ENCODE measurements at places on chromosomes 16 and 17.

DNA sequence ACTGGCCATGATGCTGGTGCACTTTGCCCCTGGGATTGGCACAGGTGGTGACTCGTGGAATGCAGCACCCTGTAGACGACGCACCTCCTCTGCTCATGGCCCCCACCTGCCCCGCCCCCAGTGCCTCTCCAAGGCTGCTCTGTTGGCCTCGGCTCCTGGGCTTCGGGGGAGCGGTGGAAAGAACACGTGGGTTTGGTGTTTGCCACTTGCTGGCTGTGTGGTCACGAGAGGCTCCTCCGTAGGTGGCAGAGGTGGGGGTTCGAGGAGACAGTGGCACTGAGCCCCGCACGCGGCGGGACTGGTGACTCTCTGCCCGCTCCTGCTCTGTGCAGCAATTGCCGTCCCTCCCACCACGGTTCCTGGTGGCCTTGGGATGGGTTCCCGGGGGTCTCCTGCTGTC lies 82.8 kb upstream of the ZNF750 start:
- DNase-seq, result peak; percentile 28

DNA sequence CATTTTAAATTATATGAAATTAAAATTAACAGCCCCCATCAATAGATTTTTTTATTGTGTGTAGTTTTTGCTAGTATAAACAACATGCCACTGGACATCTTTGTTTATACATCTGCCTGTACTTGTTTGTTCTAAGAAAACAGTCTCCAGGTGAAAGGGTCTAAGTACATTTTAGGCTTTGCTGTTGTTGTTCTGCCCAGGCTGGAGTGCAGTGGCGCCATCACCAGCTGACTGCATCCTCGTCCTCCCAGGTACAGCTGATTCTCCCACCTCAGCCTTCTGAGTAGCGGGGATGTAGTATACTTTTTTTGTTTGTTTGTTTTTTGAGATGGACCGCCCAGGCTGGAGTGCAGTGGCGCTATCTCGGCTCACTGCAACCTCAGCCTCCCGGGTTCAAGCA lies 25.5 kb downstream of the C17orf58 start:
- DNase-seq, result no peak

GRCh38 chr17:74744714-74745547 lies 3.5 kb upstream of the NHERF1 start:
- DNase-seq, result peak; percentile 94

DNA sequence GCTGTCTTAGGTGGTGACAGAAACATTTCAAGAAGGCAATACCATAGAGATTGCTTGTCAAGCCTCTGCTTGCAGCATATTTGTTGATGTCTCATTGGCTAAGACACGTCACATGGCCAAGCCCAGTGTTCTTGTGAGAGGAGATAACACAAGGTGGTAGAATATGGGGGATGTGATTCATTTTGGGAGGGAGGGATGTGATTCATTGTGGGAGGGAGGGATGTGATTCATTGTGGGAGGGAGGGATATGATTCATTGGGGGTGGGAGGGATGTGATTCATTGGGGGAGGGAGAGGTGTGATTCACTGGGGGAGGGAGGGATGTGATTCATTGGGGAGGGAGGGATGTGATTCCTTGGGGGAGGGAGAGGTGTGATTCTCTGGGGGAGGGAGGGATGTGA lies 470.5 kb upstream of the SALL1 start:
- no peak for DNase-seq

DNA sequence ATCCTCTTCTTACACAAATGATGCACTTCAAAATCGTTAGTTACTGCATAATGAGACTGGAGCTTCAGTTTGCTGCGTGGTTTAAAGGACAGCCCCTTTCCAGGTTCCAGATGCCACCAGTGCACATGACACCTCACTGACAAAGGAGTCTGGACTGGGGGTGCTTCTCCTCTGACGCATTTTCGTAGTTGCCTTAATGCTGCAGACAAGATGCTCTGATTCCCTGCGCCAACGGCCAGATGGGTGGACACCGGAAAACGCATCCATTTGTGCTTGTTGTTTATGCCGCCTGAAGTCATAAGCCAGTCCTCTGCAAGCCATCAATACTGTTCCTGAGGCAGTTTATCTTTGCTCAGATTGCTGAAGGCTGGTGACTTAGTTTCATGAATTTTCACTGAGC lies 16.0 kb downstream of the FBXO31 start:
- no peak for DNase-seq

GRCh38 chr17:83154311-83155127 lies 75.1 kb downstream of the METRNL start:
- no peak for DNase-seq

- no peak for DNase-seq
Measured at GRCh38 chr16:64983963-64984362, 137.9 kb downstream of the CDH11 start.

Measured in right cardiac atrium (tissue), 5 donors.